H4 (cell line): ENCODE measurements at places on chromosomes 7 and 10. TPM values are rescaled to one million over a fixed set of nuclear protein-coding genes. Genes with fewer than 3 reads are reported as not detected.

DNA sequence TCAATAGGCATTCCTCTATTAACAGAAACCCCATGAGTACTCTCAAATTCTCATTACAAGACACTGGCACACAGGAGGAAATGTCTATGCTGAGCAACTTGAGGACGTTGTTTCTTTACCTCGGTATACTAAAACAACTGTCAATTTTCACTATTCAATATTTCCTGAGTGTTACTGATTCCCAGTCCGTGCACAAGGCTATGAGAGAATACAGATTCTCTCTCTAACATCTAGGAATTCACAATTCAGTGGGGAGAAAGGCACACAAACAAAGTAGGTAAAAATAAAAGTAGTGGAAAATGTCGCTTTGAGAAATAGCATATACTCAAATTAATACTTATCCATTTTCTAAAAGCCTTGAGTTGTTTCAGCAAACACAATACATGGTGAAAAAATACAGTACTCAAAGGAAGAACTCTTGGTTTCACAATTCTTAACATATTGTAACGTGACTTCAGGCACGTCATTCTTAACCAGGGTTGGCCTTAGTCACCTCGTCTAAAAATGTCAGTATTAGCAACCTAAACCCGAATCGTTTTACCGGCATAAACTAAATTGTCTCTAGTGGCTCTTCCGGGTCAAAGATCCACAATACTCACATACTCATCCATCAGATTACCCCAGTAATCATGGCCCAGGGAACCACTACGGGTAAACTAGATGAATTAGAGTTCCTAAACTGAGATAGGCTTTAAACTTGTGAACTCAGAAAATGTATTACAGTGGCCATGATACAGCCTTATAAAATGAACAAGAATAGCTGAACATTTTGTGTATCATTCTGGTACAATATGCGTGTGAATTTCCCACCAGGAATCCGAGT is 1.5 kb downstream of the IPMK start:
- peak; percentile 49 for DNase-seq

DNA sequence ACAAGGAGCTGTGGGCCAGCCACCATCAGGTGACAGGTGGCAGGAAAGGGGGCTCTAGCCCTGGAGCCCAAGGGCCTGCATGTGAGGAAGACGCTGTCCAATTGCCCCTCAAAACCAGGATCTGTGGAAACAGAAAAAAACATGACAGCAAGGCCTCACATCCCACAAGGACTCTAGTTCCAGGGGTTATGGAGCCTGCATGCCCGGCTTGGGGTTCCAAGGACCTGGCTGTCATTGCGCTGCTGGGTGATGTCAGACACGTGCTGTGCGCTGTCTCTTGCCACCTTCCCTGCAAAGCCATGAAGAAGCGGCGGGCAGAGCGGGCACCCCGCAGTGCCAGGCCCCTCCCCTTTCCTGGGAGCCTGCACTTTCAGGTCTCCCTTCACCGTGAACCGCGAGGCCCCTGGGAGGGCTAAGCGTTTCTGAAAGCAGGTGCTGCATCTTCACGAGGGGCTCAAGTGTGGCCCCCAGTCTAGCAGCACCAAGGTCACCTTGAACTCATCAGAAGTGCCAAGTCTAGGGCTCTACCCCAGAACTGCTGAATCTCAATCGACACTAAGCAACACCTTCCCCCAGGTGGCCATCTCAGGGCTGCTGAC is 15.1 kb upstream of the CRYGN start:
- no peak for DNase-seq

DNA sequence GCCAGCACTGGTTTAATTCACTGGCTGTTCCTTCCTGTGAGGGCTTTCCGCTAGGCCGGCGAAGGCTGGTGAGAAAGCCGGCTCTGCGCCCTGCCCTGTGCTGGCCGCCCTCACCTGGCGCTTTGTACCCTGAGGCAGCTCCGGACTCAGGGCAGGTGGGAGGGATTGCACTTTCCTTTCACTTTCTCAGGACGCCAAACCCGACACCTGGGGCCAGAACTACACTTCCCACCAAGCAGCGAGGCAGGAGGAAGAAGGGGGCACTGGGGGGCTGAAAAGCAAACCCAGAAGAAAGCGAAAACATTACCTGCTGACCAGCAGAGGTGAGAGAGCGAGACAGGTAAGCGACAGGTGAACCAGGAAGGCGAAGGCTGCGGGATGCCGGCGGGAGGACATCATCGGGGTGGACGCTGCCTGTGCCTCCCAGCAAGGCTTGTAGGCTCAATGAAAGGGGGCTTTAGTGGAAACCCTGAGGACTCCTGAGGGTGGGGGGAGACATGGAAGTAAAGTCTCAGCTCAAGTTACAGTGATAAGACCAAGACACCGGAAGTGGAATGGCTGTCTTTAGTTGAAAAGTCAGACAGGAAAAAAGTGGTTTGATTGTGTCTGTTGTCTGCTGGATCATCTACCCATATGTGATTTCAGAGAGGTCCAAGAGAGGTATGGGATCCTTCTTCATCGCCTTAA is at the start of gene RAB19:
RAB19 (plus strand) TSS at position 181 of the 687 bp plus-strand sequence. CDS start 3,589 bp downstream, outside the sequence.
- no peak for DNase-seq

DNA sequence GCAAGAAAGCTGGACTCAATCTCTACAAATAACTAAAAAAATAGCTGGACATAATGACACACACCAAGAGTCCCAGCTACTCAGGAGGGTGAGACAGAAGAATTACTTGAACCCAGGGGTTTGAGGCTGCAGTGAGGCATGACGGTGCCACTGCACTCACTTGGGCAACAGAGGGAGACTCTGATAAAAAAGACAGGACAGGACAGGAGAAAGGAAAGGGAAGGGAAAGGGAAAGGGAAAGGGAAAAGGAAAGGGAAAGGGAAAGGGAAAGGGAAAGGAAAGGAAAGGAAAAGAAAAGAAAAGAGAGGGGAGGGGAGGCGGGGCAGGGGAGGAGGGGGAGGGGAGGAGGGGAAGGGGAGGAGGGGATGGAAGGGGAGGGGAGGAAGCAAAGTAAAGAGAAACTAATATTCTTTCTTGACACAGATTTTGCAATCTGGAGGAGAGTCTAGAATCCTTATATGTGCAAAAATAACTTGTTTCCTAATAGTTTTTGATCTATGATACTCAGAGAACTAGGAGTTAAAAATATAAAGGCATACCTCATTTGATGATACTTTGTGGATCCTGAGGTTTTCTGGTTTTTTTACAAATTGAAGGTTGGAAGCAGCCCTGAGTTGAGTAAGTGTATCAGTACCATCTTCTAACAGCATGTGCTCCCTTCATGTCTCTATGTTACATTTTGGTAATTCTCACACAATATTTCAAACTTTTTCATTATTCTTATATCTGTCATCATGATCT is 8.0 kb downstream of the SAR1A start:
- DNase-seq, result no peak

GRCh38 chr7:132138817-132139216 is 437.5 kb downstream of the PLXNA4 start:
- DNase-seq, result no peak

DNA sequence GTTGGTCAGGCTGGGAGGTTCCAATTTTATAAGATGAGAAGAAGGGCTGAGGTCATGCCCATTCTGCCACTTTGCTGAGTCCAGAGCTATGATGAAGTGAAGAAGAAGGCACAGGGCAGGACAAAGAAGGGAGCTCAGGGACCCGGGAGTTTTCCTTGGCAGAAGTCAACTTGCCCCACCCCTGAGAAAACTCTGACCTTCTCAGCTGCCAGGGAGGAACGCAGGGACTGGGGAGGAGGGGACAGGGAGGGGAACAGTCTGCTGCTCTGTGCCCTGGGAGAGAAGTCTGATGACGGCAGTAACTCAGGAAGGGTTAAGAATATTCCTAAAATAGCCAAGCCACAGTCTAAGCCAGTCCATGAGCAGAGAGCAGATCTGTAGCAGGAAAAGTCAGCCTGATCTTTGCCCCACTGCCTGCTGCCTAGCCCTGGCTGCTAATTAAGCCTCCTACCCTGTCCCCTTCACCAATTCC is 11.7 kb downstream of the ADIRF start:
- no peak for DNase-seq

DNA sequence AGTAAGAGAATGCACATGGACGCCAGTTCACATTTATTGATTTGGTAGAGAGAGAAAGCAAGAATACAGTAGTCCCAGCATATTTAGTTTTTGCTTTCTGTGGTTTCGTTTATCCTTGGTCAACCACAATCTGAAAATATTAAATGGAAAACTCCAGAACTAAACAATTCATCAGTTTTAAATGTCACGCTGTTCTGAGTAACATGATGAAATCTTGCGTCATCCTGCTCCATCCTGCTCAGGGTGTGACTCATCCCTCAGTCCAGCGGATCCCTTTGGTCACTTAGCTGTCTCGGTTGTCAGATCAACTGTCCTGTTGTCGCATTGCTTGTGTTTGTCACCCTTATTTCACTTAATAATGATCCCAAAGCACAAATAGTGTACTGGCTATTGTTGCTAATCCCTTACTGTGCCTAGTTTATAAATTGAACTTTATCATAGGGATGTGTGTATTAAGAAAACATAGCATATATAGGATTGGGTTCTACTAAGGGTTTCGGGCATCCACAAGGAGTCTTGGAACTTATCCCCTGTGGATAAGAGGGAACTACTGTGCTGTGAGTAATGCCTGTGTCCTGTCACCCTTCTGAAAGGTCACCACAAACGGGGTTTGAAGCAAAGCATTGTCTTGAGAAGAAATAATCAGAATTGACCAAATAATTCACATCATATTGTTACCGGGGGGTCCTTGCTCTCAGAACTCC is 73.6 kb downstream of the OTUD1 start:
- peak; percentile 73 for DNase-seq

GRCh38 chr10:118771976-118772375 is 17.2 kb upstream of the CACUL1 start:
- DNase-seq, result no peak

GRCh38 chr7:26449175-26450165 is 157.8 kb downstream of the SNX10 start:
- peak; percentile 48 for DNase-seq

- peak; percentile 98 for DNase-seq
Observed at GRCh38 chr7:77538281-77539212, 1.5 kb downstream of the PTPN12 start.

DNA sequence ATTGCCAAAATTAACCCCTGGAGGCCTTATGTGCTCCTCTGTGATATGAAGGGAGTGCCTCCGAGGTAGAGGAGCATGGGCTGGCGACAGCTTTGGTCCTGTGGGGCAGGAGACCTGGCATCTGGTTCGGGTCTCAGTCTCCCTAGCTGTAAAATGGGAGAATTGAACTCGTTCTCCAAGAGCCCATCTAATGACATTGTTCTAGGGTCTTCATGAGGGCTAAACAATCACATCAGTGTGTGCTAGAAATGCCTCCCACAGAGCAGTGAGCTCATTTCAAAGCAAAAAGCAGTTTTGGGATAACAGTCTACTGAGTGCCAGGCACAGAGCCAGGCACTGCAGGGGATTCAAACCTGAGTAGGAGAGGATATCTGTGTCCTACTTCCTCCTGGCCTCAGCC is 248.0 kb downstream of the RPS24 start:
- DNase-seq, result no peak

Gene TOMM7
- 358 and 382 TPM in 2 replicates for total RNA-seq

Gene FFAR4
- not detected in 2 replicates for total RNA-seq

Gene KLF14
- total RNA-seq, result 0.64 TPM in 1 of 2 replicates, not detected in the other

Gene SLC13A1
- not detected in 2 replicates for total RNA-seq

Gene RHOBTB1
- 39.8 and 41.1 TPM in 2 replicates for total RNA-seq

Gene DNMBP
- 7.0 and 7.3 TPM in 2 replicates for total RNA-seq

Gene IKZF1
- total RNA-seq, result 0.06 and 1.2 TPM in 2 replicates

Gene ESYT2
- total RNA-seq, result 26.5 and 26.9 TPM in 2 replicates

Gene FANK1
- total RNA-seq, result 8.4 and 20.8 TPM in 2 replicates
